Cardiac septum (tissue), 1 donor: ENCODE measurements at places on chromosomes 6 and 20. TPM values are rescaled to one million over a fixed set of nuclear protein-coding genes. Genes with fewer than 3 reads are reported as not detected.
A peak's percentile ranks its signal among the peaks of the same experiment; 100 is the strongest.

- no peak for DNase-seq
Observed at GRCh38 chr20:37898233-37899104, 4.5 kb upstream of the VSTM2L start.

DNA sequence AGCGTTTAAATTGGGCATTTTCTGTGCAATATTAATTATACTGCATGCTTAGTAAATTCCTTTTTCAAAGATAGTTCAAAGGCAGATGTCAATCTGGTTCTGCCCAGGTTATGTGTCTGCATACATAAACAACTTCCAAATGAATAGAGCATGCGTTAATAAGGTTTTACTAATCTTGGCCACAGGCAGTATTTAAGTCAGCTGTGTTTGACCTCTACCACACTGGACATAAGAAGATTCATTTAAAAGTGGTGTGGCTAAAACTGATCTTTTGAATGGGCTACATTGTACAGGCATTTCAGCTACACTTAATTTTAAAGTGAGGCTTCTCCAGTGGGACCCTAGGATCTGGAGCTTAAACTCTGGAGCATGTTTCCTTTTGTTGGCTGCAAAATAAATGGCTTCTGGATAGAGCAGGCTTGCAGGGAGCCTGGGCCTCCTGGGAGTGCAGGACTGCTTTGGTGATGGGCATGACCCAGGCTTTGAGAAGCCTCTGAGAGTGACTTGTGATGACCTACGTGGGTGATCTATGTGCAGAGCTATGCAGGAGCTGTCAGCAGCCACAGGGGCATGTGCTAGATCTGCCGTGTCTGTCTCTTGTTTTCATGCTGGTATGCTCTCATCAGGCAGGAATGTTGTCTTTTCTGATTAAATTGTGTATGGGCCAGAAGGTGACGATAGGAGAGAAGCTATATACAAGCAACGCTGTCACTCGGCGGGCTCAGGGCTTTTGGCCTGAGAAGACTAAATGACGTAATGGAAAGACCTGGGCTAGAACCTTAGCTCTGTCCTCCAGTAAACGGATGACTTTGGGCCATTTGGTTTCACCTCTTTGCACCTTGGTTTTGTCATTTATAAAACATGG lies 331.2 kb downstream of the QKI start:
- peak; percentile 85 for DNase-seq

- DNase-seq = no peak
Observed at GRCh38 chr20:50501972-50502745, 8.0 kb upstream of the PTPN1 start.

DNA sequence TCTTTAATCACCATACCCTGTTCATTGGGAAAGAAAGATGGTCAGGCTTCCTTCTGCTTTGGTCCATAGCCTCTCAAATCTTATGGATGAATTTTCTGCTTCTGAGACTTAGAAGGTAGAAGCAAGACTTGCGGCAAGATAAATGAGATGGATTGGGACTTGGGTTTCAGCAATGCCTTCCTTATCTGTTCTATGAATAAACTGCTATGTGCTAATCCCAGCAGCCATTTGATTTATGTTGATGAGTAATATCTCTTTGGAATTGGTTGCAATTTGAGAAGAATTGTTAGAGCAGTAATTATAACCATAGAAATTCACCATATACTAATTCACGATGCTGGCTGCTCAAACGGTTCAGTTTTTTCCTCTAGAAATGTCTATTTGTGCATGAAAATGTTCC lies 48.3 kb downstream of the TXLNB start:
- no peak for DNase-seq

DNA sequence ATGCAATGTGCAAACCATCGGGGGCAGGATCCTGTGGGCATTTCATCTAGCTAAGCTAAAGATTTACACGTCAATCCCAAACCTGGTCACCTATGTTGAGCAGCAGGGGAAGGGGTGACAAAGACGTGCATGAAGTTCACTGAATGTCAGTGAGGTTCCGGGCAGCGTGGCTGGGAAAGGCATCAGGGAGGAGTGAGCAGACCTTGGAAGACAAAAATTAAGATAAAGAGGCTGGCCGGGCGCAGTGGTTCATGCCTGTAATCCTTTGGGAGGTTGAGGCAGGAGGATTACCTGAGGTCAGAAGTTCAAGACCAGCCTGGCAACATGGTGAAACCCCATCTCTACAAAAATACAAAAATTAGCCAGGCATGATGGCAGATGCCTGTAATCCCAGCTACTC lies 126.1 kb downstream of the PREX1 start:
- no peak for DNase-seq

GRCh38 chr6:19842030-19842615 lies 5.0 kb downstream of the ID4 start:
- no peak for DNase-seq

The CCN5 gene
- 29.3 TPM for total RNA-seq

The TSHZ2 gene
- total RNA-seq = 7.5 TPM

The SLC25A27 gene
- 25.6 TPM for total RNA-seq
